Placental epithelial cell (primary cell): ENCODE measurements at places on chromosomes 4 and X. TPM values are rescaled to one million over a fixed set of nuclear protein-coding genes. Genes with fewer than 3 reads are reported as not detected.

The TCEAL4 gene
- 63.4 and 352 TPM in 2 replicates for total RNA-seq

The VCX gene
- not detected in 2 replicates for total RNA-seq

The NSUN7 gene
- 0.65 and 2.0 TPM in 2 replicates for total RNA-seq

The SSX3 gene
- total RNA-seq: not detected in 2 replicates

The CCDC158 gene
- total RNA-seq: under 0.01 and 0.11 TPM in 2 replicates

The CFAP47 gene
- under 0.01 TPM in 2 replicates for total RNA-seq

The GYG2 gene
- total RNA-seq: 0.76 and 2.0 TPM in 2 replicates

The FAM120C gene
- 6.7 and 9.3 TPM in 2 replicates for total RNA-seq

The FOXR2 gene
- not detected in 2 replicates for total RNA-seq

The MAGEB2 gene
- not detected in 2 replicates for total RNA-seq

The KIT gene
- total RNA-seq: under 0.01 and 2.0 TPM in 2 replicates

The DCHS2 gene
- under 0.01 TPM in 2 replicates for total RNA-seq

The SMIM43 gene
- total RNA-seq: under 0.01 TPM in 1 of 2 replicates, not detected in the other

The CAPN6 gene
- 4.3 and 9.9 TPM in 2 replicates for total RNA-seq

The MGARP gene
- 0.79 and 1.4 TPM in 2 replicates for total RNA-seq

The SSX2B gene
- total RNA-seq: not detected in 2 replicates

The NEUROG2 gene
- total RNA-seq: not detected in 2 replicates

The USP51 gene
- 2.3 and 7.1 TPM in 2 replicates for total RNA-seq

The RIBC1 gene
- total RNA-seq: 1.6 TPM in 1 of 2 replicates, not detected in the other

The CENPVL2 gene
- total RNA-seq: not detected in 2 replicates

The CFP gene
- under 0.01 TPM in 1 of 2 replicates, not detected in the other for total RNA-seq

The CXCL11 gene
- not detected in 2 replicates for total RNA-seq

The EXOC1L gene
- total RNA-seq: not detected in 2 replicates

The NHSL2 gene
- 0.39 TPM in 1 of 2 replicates, not detected in the other for total RNA-seq

The ANKRD50 gene
- total RNA-seq: 33.3 and 38.9 TPM in 2 replicates

The ETDB gene
- not detected in 2 replicates for total RNA-seq

The HMX1 gene
- not detected in 2 replicates for total RNA-seq

The ODAM gene
- total RNA-seq: 1.2 and 2.0 TPM in 2 replicates

The C4orf33 gene
- total RNA-seq: 13.3 and 18.3 TPM in 2 replicates
